ENCODE measurements at places on chromosomes 1 and 21.

DNA sequence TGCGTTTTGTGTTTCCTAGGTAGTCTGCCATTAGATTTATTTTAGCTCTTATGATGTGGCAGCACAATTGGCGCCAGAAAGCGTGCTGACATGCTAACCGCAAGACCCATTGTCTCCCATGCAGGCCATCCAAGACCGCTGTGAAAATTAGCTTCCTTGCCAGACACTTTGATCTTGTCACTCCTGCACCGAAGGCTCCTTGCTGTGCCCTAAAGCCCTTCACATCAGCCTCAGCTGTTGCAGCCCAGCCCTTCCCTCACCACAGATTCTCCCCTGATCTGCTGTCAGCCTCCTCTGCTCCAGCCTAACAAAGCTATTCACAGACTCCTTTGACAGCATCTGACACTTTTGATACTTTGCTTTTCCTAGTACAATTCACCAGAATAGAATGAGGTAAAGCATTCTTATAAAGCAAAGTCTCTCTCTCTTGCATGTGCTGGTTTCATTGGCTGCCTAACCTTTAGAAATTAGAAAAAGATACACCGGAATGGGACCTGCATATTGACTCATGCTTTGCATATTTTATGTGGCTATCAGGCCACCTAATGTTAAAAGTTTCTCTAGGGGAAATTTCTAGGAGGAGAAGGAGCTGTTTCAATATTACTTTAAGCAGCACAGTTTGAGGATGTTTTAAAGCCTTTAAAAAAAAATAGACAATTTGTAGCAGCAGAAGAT lies 280.3 kb upstream of the FMN2 start:
- DNase-seq, result no peak

- no peak for DNase-seq
Measured at GRCh38 chr1:84889437-84889836, 3.6 kb downstream of the LPAR3 start.

DNA sequence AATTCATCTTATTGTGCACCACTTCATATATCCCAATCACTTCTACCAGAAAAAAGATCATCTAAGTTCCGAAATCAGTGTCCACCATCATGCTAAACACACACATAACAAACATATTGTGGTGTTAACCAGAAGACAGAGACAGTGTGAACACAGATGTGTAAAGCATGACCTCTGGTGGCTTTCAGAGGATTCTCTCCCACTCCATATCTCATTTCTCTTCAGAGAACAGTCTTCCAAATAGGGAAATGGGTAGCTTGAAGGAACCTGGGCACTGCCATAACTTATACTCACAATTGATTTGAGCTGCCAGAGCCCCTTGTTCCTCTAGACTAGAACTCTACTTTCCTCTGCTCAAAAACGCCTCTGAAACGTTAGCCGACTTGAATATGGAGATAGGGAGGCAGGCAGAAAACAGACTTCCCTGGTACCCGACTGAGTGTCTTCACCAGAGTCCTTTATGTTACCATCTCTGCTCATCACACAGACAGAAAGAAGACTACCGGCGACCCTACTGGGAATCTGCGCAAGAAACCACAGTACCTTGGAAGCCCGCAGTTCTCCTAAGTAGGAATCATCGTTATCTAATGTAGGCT lies 1.8 kb upstream of the ELAPOR1 start:
- DNase-seq, result no peak

DNA sequence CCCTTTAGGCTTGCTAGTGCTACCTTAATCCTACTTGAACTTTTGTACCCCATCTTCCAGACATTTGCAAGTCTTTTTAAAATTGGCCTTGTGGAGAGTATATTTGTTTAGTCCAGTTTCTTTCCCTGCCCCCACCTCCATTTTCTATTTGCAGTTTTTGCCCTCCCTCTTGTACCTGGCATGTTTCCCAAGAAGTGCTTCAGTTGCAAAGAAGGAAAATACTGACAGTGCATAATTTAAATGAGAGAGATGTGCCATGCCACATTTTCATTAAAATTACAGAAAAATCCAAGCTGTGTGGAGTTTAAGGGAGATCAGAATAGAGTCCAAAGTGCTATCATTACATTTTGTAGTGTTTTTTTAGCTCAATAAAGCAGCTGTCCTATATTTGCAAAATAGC lies 150.0 kb upstream of the ADGRL2 start:
- DNase-seq, result no peak

DNA sequence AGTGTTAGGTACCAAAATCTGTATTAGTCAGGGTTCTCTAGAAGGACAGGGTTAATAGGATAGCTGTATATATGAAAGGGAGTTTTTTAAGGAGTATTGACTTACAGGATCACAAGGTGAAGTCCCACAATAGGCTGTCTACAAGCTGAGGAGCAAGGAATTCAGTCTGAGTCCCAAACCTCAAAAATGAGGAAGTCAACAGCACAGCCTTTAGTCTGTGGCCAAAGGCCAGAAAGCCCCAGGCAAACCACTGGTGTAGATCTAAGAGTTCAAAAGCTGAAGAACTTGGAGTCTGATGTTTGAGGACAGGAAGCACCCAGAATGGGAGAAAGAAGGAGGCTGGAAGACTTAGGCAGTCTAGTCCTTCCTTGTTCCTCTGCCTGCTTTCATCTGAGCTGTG lies 487.5 kb upstream of the CHRM3 start:
- DNase-seq, result no peak

DNA sequence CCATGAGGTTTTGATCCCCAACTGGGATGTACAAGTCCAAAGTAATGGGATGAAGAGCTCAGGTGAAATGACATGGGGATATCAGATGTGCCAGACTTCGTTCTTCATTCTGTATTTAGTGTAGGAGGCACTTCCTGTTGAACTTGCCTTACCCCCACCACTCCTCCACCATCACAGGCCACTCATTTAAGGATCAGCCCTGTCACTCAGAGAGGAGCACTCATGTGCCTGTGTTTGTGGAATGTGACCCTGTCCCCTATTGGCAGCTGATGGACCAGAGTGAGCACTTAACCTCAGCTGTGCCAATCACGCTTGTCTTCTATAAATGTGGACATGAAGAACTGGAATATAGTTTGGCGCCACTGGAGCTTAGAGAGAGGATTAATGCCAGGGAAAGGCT lies 91.4 kb upstream of the CTTNBP2NL start:
- DNase-seq, result no peak

DNA sequence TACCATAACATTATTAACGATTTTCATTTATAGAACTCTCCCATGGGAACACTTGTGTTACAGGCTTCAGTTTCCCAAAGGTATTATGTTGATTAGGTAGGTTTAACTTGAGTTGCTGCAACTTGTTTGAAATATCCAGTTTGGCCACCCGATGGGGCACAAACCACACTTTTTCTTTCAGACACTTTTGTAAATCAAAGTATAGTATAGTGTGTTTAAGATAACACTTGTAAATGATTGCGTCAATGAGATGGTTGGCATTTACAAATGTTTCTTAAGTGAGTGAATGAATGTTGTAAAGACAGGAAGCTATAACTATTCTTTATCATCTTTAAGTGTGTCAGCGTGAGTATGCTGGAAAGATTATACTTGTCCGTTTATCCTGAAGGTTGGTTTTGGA lies 4.3 kb downstream of the XPR1 start:
- DNase-seq, result no peak

- DNase-seq, result no peak
Measured at GRCh38 chr1:39317111-39317510, 112.6 kb downstream of the MACF1 start.

DNA sequence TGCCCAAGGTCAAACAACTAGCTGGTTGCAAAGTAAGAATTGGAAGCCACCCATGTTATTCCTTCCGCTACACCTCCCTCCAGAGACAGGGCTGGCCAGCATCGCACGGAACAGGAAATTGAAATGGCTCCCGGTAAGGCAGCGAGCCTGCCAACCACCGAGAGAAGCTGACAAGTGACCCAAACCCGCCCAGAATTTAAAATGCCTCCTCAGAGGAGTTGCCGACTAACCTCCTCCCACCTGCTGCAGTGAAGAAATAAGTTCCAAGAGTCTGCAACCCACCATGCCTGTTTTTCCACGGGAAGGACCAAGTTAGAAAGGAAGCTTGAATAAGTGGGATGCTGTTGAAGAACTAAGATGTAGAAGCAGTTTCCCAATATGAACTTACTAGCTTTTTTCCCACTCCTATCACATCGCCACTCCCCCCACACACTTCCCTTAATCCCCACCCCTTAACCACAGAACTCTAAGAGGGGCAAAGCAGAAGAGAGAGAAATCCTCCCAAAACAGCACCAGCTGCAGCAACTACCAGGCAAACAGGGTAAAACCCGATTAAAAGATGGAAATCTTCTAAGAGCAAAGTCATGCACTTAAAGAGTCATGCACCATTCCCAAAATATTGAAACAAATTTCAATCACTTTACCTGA lies 78.6 kb downstream of the TIAM1 start:
- DNase-seq, result no peak

DNA sequence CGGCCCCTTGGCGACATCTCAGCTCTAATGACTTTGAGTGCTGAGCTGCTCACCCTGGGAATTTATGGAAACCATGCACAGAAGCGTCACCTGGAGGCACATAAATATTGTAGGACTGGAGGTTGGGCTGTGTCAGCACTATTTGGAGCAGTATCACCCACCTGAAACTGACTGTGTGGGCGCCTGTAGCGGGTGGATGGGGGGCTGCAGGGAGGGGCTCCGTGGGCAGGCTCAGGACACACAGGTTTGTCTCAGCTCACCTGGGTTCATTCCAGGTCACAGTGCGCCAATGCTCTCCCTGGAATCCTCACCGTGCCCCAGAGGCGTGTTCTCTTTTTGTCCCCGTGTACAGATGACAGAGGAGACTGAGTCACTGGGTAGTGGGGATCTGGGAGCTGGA lies 74.8 kb upstream of the ACTL8 start:
- DNase-seq, result no peak

DNA sequence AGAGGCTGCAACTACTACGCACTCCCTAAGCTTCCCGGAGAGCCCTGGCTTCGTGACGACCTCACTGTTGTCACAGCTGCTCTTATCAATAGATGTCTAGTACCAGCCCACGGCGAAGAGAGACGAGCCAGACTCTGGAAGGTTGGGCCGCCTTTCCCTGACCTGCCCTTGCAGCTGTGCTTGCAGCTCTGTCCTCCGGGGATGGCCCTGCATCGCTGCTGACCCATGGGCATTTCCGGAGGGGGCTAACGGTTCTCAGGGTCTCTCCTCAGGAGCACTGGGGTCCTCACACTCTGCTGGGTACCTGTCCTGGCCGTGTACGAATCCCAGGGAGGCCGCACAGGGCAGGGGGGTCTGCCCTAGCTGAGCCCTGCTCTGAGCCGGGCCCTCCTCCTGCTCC lies 93.8 kb upstream of the COL6A1 start:
- DNase-seq, result no peak

GRCh38 chr1:100250264-100250663 lies 630 bp upstream of the DBT start:
- DNase-seq, result no peak

- DNase-seq, result no peak
Measured at GRCh38 chr1:46937270-46937669, 4.0 kb downstream of the CYP4A11 start.

DNA sequence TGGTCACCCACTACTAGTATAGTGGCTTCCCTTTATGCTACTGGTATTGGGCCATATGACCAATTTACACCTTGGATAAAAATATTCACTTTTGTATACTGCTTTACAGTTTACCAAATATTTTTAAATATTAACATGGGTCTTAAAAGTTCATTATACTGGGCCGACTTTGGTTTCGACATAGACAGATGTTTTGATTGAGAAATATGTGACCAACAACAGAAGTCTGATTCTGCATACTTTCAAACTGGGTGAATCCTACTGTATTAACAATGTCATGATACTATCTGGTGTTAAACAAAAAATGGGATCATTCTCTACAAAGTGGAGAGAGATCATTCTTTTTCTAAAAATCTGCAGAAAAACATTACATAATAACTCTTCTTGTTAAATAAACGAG lies 134.8 kb downstream of the AKT3 start:
- DNase-seq, result no peak

DNA sequence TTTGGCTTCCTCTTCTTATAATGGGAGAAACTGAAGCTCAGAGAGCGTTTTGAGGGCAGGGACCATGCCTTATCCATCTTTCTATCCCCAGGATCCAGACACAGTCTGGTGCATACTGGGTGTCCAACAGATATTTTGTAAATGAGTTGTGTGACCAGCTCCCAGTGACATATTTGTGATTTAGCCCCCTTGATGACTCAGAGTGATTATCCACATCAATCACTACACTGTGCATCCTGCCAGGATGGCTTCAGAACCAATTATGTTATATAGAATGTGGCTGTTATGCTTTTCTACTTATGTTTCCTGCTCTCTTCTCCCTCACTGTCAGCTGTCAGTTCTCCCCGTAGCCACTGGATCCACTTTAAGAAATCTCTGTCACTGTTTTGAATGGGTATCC lies 11.3 kb downstream of the OLFML3 start:
- no peak for DNase-seq

Data from stimulated activated CD8-positive, alpha-beta memory T cell treated with anti-CD3 and anti-CD28 coated beads, Interleukin-4, amount 100 ng/mL, for 1 hour (primary cell).